ENCODE measurements at places on chromosomes 2 and 18.
A peak's percentile ranks its signal among the peaks of the same experiment; 100 is the strongest.

DNA sequence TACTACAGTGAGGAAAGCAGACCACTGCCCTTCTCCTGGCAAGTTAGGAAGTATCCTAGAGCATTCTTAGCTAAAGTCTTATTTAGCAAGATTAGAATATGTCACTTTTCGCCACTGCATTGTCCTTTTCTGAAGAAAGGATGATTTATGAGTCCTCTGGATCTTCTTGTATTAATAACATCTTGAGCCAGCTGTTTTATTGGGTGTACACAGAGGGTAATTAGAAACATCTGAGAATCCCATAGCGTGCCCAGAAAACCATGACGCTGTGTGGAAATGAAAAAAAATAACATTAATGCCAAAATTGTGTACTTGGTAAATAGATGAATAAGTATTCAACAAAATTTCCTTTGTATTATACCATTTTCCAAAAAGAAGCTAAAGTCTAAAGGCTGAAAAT lies 198.7 kb downstream of the LTBP1 start:
- ATAC-seq: no peak

GRCh38 chr2:48227617-48228344 lies 302.2 kb upstream of the STON1 start:
- peak; percentile 86 for ATAC-seq

- no peak for ATAC-seq
These were observed 300.6 kb downstream of the EIPR1 start for GRCh38 chr2:3076848-3077642.

DNA sequence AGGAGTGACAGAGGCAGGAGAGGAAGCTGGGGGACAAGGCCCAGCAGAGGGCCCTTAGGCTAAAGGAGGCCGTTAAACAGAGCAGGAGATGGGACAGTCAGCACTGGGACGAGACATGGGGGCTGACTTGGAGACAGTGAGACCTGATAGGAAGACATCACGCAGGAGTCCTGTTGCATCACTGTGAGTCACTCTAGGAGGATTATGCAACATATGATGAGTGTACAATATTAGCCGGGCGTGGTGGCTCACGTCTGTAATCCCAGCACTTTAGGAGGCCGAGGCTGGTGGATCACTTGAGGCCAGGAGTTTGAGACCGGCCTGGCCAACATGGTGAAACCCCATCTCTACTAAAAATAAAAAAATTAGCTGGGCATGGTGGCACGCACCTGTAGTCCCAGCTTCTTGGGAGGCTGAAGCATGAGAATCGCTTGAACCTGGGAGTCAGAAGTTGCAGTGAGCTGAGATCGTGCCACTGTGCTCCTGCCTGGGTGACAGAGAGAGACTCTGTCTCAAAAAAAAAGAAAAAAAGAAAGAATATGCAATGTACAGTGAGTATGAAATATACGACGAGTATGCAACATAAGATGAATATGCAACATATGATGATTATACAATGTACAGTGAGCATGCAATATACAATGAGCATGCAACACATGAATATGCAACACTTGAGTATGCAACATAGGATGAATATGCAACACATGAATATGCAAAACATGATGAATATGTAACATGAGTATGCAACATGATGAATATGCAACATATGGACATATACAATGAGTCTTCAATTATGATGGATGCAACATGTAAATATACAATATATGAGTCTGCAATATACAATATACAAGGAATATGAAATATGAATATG lies 83.3 kb upstream of the ID2 start:
- ATAC-seq: no peak

DNA sequence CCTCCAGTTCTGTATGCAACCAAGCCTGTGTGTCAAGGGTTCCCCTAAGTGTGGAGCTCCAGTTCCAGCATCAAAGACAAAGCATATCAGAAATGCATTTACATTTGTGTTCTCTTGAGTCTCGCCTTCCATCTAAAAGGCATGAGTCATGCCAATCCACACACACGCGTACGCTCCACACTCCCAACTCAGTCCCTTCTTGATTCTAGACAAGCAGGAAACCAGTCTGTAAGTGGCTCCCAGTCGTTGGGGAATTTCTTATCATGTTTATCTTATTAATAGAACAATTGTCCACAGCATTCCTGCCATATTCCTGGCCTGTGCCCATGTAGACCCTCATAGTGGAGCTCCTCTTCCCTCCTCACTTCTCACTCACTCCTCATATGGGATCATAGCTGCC lies 86.4 kb upstream of the SLC35G4 start:
- no peak for ATAC-seq

DNA sequence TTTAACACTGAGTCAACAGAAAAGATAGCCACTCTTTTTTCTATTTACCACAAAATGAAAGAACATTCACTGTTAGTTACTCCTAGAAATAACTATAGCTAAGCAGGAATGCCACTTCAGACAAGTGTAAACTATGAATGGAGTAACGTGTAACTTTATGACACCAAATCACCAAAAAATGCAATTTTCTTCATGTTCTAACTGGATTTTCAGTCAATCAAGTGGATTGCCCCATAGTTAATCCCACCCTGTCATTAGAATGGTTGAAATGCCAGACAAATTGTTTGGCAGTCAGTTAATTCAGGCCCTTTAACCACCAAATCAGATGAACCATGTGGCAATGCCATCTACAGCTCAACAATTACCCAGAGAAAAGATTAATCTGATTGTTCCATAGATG lies 9.9 kb downstream of the EPHA4 start:
- ATAC-seq: no peak
